ENCODE measurements at places on chromosomes 7 and 10.

DNA sequence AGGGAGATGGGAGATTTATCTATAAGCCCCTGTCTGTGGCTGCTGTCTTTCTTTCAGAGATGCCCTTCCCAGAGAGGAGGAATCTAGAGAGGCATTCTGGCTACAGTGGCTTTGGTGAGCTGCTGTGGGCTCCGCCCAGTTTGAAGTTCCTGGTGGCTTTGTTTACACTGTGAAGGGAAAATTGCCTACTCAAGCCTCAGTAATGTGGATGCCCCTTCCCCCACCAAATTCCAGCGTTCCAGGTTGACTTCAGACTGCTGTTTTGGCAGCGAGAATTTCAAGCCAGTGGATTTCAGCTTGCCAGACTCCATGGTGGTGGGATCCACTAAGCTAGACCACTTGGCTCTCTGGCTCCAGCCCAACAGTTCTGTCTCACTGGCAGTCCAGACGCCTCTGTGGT lies 951.6 kb downstream of the CCSER2 start:
- no peak for DNase-seq

- DNase-seq, result no peak
Measured at GRCh38 chr7:122082160-122082559, 61.9 kb downstream of the AASS start.

- DNase-seq, result no peak
Measured at GRCh38 chr7:19113855-19114550, 3.4 kb downstream of the TWIST1 start.

- no peak for DNase-seq
Measured at GRCh38 chr10:17062009-17062408, 67.6 kb downstream of the CUBN start.

DNA sequence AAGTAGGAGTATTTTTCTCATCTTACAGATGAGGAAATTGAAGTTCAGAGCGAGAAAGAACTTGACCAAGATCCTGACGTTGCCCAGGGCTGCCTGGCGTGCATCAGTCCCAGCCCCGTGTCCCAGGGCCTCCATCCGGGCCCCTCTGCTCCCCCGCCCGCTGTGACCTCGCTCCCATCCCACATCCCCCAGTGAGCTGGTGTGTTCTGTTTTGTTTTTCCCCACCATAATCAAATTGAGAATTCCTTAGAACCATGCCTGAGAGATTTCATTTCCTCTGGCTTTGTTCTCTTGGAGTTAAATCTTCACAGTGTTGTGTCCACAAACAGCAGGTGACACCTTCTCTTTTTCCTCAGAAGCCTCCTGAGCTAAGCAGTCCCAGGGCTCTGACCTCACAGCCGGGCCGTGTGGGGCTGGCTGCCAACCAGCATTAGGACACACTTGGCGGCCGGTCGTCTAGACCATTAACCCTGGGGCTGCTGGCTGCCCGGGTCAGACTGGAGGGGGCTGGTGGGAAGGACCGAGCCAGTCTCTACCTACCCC lies 44.3 kb downstream of the PFKP start:
- DNase-seq, result no peak

DNA sequence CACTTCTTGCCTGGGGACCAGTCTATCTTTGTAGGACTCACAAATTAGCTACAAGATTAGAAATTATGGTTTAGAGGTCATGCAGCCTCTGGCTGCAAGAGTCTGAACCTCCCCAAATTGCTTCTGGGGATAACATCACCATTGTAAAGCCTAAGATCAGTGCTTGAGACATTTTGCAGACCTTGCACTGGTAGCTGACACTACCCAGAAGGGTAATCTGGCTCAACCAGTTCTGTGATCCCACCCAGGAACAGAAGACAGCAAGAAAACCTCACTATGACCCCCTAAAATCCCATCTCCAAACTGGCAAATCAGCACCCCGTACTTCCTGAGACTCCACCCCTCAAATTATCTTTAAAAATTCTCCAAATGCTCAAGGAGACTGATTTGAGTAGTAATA lies 58.2 kb upstream of the CDK13 start:
- DNase-seq, result no peak
